ENCODE measurements at places on chromosomes 2 and 18. TPM values are rescaled to one million over a fixed set of nuclear protein-coding genes. Genes with fewer than 3 reads are reported as not detected.
A peak's percentile ranks its signal among the peaks of the same experiment; 100 is the strongest.

DNA sequence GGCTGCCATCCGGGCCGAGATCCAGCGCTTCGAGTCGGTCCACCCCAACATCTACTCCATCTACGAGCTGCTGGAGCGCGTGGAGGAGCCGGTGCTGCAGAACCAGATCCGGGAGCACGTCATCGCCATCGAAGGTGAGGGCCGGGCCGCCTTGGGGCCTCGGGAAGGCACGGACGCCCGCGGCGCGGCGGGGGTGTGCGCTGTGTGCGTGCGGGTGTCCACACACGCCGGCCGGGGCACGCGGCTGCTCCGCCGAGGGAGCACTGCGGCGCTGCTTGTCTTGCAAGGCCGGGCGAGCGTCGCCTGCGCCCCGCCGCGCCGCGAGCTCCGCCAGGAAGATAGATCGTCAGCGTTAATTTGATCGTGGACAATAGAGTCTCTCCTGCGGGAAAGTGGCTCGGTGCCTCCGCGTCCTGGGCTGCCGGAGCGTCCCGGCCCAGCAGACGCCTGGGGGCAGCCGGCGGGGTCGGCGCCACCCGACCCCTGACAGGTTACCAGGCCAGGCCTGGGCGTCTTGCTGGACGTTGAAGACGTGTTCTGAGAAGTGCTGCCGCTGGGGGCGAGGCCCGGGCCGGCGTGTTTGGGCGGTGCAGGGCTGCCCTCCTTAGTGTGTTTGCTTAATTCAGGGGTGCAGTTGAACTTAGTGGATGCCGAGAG, 1.0 kb downstream of the AGAP1 start:
- peak; percentile 50 for DNase-seq

The KLHL30 gene
- total RNA-seq, result not detected

DNA sequence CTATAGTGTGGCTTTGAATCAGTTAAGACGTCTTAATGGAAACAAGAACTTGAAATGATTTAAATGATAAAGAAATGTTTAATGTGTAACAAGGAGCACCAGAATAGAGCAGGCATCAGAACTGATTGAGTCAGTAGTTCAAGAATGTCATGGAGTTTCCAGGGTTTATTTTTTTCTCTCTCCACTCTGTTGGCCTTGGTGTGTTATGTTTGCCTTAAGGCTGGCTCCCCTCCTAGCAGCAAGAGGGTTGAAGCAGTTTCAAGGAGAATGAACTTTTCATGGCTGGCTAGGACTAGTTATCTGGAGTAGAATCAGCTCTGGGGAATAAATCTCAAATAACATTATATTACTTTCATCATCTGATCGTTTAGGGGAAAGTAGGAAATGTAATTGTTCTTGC, 13.4 kb upstream of the GLS start:
- no peak for DNase-seq

DNA sequence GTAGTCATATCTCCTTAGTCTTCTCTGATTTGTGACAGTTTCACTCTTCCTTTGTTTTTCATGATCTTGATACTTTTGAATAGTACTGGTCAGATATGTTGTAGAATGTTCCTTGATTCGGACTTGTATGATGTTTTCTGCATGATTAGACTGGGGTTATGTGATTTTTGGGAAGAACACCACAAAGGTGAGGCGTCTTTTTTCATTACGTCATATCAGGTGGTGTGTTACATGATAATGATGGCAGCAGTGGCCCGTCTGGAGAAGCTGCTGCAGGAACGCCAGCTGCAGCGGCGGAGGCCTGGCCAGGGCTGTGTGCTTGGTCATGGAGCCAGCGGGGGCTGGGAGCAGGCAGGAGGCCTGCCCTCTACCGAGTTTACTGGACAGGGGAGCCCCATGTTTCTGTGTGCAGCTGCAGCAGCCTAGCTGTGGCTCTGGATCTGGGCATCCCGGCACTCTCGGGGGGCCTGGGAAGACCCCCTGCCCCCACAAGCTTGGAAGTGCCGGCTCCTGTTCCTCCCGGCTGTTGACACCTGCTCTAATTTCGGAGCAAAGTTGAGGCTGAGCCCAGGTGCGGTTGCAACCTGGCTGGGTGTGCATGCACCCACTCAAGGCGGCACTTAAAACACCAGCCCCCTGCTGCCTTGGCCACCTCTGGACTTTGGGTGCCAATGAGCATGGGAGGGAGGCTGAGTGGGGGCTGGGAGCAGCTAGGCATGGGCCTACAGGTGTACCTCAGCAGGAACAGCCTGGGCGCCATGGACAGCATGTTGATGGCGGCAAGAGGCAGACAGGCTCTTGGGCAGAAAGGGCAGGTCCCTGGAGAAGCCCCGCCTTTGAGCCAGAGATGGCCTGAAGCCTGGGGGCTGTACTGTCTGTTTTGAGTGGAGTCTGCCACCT, 26.1 kb downstream of the SLC4A10 start:
- no peak for DNase-seq

- no peak for DNase-seq
Measured at GRCh38 chr18:80037869-80038630, 3.8 kb downstream of the RBFA start.
